Smooth muscle cell of bladder (primary cell): ENCODE measurements at places on chromosomes 12 and 14. TPM values are rescaled to one million over a fixed set of nuclear protein-coding genes. Genes with fewer than 3 reads are reported as not detected.

The SERPINA12 gene
- not detected in 2 replicates for total RNA-seq

The MIPOL1 gene
- 8.0 and 10.4 TPM in 2 replicates for total RNA-seq

The TSPAN31 gene
- total RNA-seq = 64.6 and 87.0 TPM in 2 replicates

The IL22 gene
- not detected in 2 replicates for total RNA-seq

The KRT4 gene
- total RNA-seq = 0.14 TPM in 1 of 2 replicates, not detected in the other

The CSAD gene
- 7.3 and 11.3 TPM in 2 replicates for total RNA-seq

The GPRC5D gene
- not detected in 2 replicates for total RNA-seq

The GNB3 gene
- 0.92 and 1.3 TPM in 2 replicates for total RNA-seq

The TTC8 gene
- 19.9 and 21.3 TPM in 2 replicates for total RNA-seq

The FAIM2 gene
- total RNA-seq = 5.4 and 5.5 TPM in 2 replicates

The KRT3 gene
- total RNA-seq = not detected in 2 replicates
